ENCODE measurements at places on chromosomes 4 and X.
A peak's percentile ranks its signal among the peaks of the same experiment; 100 is the strongest.

DNA sequence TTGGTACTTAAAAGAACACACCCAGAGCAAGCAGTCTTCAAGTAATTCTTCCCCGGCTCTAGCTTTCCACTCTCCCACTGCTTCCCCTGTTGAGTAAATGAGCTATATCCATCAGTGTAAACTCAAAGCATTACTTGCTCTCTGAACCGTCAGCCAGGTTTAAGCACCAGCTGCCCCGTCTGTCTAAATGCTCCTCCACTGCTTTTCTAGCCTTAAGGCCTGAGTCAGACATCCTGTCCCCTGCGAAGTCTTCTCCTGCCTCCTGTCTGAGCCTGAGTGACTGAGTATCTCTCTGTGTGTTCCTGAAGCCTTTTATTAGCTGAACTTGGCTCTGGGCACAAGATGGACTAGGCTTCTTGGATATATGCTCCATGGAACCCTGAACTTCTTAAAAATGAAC lies 205.1 kb downstream of the STK32B start:
- DNase-seq = no peak

DNA sequence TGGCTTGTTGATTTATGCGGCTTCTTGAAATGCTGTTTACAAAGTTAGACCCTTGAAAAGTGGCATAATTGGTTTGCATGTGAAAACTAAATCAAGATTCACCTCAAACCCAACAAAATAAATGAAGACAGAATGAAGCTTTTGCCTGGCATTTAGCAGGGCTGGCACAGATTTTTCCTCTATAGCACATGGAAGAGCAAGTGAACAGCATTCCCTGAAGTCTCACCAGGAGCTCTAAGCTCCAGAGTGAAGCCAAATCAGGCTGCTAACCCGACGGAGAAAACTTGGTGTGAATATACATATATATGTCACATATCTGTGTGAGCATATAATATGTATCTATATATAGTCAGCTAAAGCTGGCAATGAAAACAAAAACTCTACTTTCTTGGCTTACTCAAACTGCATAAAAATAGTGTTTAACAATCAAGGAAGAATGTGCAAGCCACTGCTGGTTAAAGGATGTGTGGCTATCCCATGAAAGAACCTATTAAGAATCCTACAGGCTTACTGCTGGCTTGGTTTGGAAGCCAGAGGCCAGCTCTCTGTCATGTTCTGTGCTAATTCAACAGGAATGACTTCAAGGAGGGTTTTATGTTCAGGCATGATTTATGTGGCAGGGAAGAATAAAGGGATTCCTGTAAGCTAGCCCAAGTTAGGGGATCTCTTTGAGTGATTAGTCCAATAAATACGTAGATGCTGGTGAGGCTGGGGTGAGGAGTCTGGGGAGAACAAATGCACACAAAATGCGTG lies 69.9 kb downstream of the MFAP3L start:
- DNase-seq = no peak

- no peak for DNase-seq
Observed at GRCh38 chr4:1013225-1014073, 2.0 kb downstream of the FGFRL1 start.

DNA sequence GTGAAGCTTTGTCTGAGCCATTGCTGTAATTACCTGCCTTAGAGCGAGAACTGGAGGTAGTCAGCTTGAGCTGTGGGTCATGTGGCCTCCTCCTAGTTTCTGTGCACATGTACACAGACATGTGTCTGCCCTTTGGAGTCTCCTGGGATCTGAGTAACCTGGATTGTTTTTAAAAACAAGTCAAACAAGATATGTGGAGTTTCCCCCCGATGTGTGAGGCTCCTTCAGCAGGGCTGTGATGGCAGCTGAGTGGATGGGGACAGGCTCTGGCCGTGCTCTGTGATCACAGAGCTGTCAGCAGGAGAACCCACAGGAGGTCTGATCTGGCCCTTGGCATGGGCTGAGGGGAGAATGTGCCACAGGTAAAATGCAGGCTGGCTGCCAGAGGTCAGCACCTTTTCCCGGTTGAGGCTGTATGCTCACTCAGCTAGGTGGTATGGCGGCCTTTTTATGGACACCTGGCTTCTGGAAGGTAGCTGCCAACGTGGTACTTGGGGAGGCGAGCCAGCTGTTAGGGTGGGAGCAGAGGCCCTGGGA lies 38.4 kb downstream of the NOP14 start:
- DNase-seq = no peak

- no peak for DNase-seq
Observed at GRCh38 chr4:149799546-149799945, 16.1 kb downstream of the IQCM start.

DNA sequence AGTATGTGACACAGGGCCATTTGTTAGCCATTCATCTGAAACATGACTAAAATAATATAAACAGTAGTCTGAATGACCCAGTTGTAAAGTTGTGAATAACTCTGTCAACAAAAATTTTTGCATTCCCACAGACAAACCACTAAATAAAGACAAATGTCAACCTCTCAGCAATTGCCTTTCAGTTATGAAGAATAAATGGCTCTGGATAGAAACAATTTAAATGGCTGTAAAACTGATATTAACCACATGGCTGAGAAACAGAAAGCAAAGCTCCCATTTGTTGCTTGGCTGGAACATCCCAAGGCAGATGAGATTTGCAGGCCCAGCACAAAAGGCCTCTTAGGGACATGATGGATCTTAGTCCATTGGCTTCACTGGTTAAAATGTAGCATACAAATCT lies 296.3 kb downstream of the GALNTL6 start:
- no peak for DNase-seq

GRCh38 chrX:152958047-152958446 lies 35.9 kb downstream of the PNMA5 start:
- DNase-seq = no peak

GRCh38 chrX:3518870-3519269 lies 172.4 kb upstream of the MXRA5 start:
- DNase-seq = no peak

- no peak for DNase-seq
Observed at GRCh38 chr4:16116493-16116990, 32.7 kb upstream of the PROM1 start.

- no peak for DNase-seq
Observed at GRCh38 chr4:16862697-16863096, 35.7 kb downstream of the LDB2 start.

GRCh38 chrX:17473021-17473420 lies 98.0 kb downstream of the NHS start:
- no peak for DNase-seq

DNA sequence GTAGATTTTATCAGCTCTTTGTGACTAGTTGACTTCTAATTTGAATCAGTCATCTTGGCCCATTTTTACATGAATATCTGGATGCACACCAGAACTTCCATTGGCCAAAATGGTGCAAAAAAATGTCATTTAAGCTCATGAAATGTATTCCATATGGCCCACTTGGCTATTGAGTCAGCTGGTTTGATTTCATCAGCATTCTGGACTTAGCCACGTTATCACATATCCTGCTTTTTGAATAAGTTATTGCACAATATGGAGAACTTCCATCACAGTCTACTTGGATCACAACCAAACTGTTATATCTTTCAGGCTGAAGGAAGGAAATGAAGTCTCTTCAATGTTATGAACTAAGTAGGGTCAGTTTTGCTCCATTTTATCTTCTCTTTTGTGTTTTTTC lies 640.6 kb downstream of the PCDH7 start:
- no peak for DNase-seq

GRCh38 chr4:123616951-123617461 lies 220.4 kb downstream of the SPRY1 start:
- peak; percentile 15 for DNase-seq

GRCh38 chrX:10040961-10041360 lies 73.8 kb downstream of the CLDN34 start:
- DNase-seq = no peak

DNA sequence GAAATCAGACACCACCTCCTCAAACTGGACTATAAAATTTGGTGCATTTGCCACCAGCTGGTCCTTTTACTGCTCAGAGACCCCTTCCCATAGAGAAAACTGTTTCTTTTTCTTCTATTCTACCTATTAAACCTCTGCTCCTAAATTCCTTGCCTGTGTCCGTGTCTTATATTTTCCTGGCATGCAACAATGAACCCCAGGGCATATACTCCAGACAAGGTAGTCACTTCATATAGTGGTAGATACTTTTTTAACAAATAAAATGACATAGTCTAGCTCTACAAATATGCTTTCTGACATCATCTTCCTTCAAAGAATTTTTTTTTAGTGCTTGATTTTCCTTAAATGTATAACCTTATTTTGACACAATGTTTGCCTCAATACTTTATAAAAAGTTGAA lies 1402.9 kb upstream of the PABPC4L start:
- DNase-seq = no peak

DNA sequence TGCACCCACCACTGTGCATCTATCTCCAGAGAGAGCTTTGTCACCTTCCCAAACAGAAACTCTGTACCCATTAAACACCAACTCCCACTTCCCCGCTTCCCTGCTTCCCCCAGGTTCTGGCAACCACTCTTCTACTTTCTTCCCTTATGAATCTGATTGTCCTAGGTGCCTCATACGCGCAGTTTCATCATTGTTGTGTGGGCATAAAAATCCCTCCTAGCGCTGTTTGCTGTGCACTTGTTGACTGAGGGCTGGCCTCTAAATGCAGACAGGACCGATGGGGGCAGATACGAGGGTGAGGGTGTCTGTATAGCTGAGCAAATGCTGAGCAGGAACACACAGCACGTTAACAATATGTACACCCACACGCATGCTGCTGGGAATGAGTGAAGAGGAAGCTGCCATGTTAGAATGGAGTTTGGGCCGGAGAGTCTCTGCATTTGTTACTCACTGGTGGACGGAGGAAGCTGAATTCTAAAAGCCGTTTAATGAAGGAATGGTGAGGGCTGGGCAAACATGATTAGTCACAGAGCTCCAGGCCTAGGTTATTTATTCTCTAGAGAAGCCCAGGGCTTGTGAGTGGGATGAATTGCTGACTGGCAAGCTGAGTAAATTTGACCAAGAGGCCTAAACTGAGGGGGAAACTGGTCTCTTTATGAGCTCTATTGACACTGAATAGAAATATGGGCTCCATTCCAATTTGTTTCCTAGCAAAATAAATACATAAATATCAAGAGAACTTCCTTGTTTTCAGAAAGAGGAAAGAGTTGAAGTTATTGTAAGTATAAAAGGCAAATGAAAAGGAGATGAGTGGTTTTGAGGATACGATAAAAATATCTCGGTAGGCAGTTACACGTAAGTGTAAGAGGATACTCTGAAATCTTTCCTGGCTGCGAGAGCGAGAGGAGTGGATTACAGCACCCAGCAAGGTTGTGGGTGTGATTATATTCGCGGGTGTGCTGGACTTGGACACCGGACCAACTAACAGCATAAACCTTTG lies 95.9 kb upstream of the RPS6KA3 start:
- no peak for DNase-seq

DNA sequence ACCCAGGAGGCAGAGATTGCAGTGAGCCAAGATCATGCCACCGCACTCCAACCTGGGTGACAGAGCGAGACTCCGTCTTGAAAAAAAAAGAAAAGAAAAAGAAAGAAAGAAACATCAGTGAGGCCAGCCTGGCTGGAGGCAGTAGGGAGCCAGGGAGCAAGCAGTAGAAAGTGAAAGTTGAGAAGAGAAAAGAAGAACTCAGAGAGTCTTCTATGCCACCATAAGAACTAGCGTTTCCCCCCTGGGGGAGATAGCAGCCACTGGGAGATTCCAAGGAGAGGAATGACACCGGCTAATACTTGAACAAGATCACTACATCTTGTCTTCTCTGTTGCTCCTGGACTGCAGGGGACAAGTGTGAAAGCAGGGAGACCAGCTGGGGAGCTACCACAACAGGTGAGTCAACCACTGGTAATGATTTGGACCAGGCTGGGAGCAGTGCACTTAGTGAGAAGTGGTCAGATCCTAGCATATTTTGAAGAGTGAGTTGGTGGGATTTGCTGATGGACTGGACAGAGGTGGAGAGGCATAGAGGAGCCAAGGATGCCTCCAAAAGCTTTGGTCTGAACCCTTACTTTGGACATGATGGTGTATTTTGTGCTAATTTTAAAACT lies 33.4 kb downstream of the SLC2A9 start:
- DNase-seq = no peak

DNA sequence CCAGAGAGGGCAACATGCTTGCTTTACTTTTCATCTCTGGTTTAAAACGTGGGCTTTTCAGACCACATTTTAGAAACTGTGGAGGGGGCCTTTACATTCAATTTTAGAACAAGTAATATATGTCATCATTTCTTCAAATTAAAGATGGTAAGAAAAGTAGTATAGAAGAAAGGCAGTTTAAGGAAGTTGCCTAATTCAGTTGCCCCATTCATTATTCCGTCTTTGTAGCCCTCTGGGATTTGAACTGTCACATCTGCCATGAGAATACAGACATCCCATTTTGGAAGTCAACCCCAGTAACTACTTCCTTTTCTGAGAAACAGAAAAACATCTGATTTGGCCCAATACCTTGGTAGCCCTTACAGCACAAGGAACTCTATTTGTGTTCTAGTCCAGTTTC lies 61.2 kb downstream of the PASD1 start:
- no peak for DNase-seq

DNA sequence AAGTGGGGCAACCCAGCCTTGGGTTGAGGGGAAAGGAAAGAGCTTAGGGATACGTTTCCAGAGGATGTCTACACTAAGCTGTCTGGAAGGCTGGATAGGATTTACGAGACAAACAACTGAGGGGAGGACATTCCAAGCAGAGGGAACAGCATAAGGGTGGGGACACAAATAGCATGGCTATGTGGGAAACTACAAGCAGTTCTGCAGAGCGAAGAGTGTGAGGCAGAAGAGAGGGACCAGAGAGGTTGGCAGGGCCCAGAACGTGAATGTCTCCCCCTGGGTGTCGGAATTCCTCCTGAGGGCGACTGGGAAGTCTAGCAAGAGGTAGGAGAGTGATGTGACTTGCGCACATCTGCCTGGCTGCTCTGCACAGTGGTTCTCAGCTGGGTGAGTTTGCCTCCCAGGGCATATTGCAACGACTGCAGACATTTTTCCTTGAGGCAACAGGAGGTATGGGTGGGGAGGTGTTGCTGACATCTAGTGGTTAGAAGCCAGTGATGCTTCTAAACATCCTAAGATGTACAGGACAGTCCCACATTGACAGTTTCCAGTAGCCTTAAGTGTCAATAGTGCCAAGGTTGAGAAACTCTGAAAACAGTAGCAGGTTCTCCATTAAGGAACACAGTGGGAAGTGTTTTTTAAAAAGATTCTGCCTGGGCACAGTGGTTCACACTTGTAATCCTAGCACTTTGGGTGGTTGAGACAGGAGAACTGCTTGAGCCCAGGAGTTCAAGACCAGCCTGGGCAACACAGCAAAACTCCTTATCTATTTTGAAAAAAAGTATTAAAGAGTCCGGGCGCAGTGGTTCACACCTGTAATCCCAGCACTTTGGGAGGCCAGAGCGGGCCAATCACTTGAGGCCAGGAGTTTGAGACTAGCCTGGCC lies 9.2 kb downstream of the NDUFA1 start:
- peak; percentile 15 for DNase-seq

Measured in stimulated activated naive CD8-positive, alpha-beta T cell treated with anti-CD3 and anti-CD28 coated beads, Interleukin-15, amount 100 ng/mL, for 72 hours (primary cell).